Sigmoid colon (tissue), 7 donors: ENCODE measurements at places on chromosomes 1 and 21. TPM values are rescaled to one million over a fixed set of nuclear protein-coding genes. Genes with fewer than 3 reads are reported as not detected.
A peak's percentile ranks its signal among the peaks of the same experiment; 100 is the strongest.

The RYR2 gene
- total RNA-seq = 22.0 TPM

The LAMC1 gene
- total RNA-seq = 288 TPM

DNA sequence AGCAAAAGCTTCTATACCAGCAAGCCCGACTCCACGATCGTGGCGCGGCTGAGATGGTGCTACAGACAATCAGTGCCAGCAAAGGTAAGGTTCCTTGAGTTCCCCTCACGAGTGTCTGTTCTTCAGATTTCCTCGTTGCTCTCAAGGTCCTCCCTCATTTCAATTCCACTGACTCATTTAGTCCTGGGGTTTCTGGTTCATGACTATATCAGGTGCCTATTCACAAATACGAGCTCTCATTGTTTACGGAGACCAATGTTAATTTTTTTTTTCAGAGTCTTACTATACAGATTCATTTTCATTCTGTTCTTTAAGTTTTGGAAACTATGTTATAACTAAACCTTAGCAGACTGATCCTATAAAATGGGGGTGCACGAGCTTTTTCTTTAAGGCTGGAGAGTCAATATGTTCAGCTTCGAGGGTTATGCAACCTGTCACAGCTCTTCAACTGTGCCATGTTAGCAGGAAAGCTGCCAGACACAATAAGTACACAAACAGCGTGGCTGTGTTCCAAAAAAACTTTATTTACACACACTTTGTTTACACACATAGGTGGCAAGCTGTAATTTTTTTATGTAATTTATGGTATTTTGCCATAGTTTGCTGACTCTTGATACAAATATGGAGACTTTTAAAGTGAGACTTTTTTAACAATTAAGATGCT lies 134.3 kb downstream of the ZP4 start:
- no peak for DNase-seq
- no peaks in the 10 kb centered on the region for H3K36me3 ChIP-seq
- no peaks in the 10 kb centered on the region for H3K4me1 ChIP-seq
- H3K27ac ChIP-seq = no peak overlapping the region
- no peaks in the 10 kb centered on the region for H3K27me3 ChIP-seq

DNA sequence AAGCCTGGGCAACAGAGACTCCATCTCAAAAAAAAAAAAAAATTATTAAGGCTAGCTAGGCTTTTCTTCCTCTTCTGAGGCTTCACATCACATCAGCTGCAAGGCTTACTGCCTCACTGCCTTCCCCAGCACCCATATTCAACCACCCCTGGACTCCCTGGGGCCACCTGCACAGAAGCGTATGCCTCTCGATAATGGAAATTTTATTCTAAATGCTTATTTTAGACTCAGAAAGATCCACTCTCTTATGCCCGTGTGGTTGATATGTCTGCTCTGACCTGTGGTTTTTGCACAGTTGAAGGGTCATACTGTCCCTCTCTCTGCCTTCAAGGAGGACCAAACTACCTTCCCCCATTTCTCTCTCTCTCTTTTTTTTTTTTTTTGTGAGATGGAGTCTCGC lies 1.5 kb upstream of the FCRLA start:
- no peak for DNase-seq
- H3K27me3 ChIP-seq = no peaks in the 10 kb centered on the region
- no peaks in the 10 kb centered on the region for H3K4me1 ChIP-seq
- no peak overlapping the region for H3K4me3 ChIP-seq

GRCh38 chr1:2591581-2592261 lies 5.1 kb downstream of the PRXL2B start:
- peak; percentile 51 for DNase-seq
- H3K4me1 ChIP-seq = peaks cover 12% of the 10 kb centered on the region
- H3K36me3 ChIP-seq = no peaks in the 10 kb centered on the region
- no peak overlapping the region for H3K4me3 ChIP-seq
- no peaks in the 10 kb centered on the region for H3K27me3 ChIP-seq
- H3K27ac ChIP-seq = no peak overlapping the region

DNA sequence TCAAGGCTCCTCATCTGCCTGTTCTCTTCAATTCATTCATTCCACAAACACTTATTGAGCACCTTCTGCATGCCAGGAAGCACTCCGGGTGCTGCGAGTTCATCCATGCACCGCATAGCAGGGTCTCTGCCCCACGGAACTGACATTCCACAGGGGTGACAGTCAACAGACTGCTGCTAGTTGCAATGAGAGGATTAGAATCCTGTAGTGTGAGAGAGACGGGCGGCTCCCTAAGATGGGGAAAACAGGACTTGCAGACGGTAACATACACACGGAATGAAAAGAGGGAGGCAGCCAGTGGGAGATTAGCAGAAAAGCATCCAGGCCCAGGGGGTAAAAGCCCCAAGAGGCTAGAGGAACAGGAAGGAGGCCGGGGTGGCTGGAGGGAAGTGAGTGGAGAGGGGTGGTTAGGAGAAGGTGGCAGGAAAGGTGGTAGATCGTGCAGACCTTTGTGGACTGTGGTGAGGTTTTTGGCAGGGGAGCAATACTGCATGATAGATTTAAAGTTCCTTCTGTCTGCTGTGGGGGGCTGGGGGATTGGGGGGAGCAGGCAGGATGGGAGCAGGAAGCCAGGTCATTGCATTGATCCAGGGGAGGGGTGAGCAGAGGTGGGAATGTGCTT lies 6.6 kb downstream of the TNFRSF8 start:
- no peak for DNase-seq
- peaks cover 4% of the 10 kb centered on the region for H3K27me3 ChIP-seq
- H3K4me1 ChIP-seq = no peaks in the 10 kb centered on the region

DNA sequence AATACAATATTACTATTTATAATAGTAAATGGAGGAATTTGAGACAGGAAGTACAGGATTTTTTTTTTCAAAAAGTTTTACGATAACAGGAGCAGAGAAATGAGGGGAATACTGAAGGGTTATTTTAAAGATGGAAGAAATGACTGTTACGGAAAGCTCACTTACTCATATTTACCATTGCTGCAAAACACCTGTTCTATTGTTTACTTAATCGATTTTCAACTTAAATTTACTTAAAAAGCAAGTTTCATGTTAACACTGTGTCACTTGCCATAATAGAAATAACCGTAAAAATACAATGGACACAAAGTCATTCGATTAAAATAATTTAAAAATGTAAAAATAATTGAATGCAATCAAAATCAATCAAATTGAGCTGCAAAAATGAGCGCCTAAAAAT lies 3.4 kb upstream of the EXO1 start:
- no peaks in the 10 kb centered on the region for H3K36me3 ChIP-seq
- H3K4me3 ChIP-seq = no peak overlapping the region
- no peaks in the 10 kb centered on the region for H3K4me1 ChIP-seq
- H3K27me3 ChIP-seq = no peaks in the 10 kb centered on the region
- no peak for DNase-seq

DNA sequence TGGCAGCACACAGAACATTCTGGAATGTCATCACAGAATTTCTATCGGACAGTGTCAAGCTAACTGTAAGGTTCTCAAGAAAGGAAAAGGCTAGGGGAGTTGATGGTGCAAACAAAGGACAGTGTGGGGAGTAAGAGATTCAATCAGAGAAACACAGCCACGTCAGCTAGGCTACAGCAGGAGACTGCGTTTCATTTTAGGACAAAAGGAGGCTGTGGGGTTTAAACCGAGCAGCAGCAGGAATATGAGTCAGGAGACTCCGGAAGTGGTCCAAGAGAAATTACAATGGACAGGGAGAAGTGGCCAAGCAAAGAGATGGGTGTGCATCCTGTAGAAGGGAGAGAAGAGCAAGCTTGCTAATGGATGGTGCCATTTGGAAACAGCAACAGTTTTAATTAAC lies 37.4 kb upstream of the C1orf198 start:
- no peak overlapping the region for H3K27ac ChIP-seq
- H3K4me1 ChIP-seq = peaks cover 32% of the 10 kb centered on the region
- no peaks in the 10 kb centered on the region for H3K36me3 ChIP-seq
- no peak for DNase-seq
- H3K4me3 ChIP-seq = no peak overlapping the region

GRCh38 chr1:36864823-36865601 lies 169.3 kb downstream of the GRIK3 start:
- H3K27me3 ChIP-seq = no peaks in the 10 kb centered on the region
- H3K36me3 ChIP-seq = no peaks in the 10 kb centered on the region
- H3K4me1 ChIP-seq = no peaks in the 10 kb centered on the region

DNA sequence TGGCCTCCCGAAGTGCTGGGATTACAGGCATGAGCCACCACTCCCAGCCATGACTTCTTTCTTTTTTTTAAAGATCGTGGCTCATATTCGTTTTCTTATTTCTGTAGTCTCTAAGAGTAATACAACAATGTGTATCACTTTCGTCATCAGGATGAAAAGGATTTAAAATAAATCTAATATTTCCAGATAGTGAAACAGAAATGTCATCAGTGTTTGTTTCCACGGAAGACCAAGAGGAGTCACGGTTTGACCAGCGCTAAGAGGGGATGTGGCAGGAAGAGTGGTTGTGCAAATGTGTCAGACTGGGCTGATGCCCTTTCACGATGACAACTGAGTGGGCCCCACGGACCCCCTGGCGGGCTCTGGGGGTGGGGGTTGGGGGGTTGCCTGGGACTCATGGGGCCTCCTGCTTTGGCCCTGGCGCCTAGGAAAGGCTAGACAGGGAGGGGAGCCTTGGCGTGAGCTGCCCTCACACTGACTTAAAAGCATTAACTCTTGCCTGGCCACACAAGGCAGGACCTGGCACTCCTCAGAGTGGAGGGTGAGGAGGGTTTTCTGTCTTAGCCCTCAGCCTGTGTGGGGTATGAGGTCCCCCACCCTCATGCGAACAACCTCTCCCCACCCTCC lies 8.4 kb downstream of the SOX13 start:
- H3K36me3 ChIP-seq = no peaks in the 10 kb centered on the region
- no peaks in the 10 kb centered on the region for H3K4me1 ChIP-seq
- peak overlapping the region; percentile 57 for H3K27ac ChIP-seq
- H3K27me3 ChIP-seq = no peaks in the 10 kb centered on the region
